ENCODE measurements at places on chromosomes 13 and 19. TPM values are rescaled to one million over a fixed set of nuclear protein-coding genes. Genes with fewer than 3 reads are reported as not detected.

Gene ZNF667
- polyA plus RNA-seq = 7.6 TPM

Gene ZNF98
- 7.7 TPM for polyA plus RNA-seq

Gene SH2D3A
- polyA plus RNA-seq = 12.8 TPM

Gene ARHGAP45
- 14.1 TPM for polyA plus RNA-seq

Gene CD209
- 5.0 TPM for polyA plus RNA-seq

Gene THSD8
- polyA plus RNA-seq = 27.9 TPM

Gene CACNG8
- 0.36 TPM for polyA plus RNA-seq

Gene TMEM150B
- polyA plus RNA-seq = 0.98 TPM

Gene CDC37
- polyA plus RNA-seq = 170 TPM

Gene OR7G1
- not detected for polyA plus RNA-seq

Gene ERICH6B
- 6.9 TPM for polyA plus RNA-seq

Gene SLAIN1
- polyA plus RNA-seq = 73.1 TPM

Gene ZNF382
- polyA plus RNA-seq = 5.9 TPM

Gene PTH2
- polyA plus RNA-seq = not detected

Gene NAT14
- 17.3 TPM for polyA plus RNA-seq

Gene ANGPTL8
- not detected for polyA plus RNA-seq

Gene MEDAG
- polyA plus RNA-seq = 23.1 TPM

Measured in testis (tissue), 5 donors.